Hippocampal formation (tissue), 2 donors: ENCODE measurements at places on chromosomes 5 and 9.

- DNase-seq, result no peak
Measured at GRCh38 chr5:33657804-33658440, 217.2 kb downstream of the TARS1 start.

- DNase-seq, result no peak
Measured at GRCh38 chr5:172418862-172419814, 35.2 kb downstream of the SH3PXD2B start.

GRCh38 chr5:138515556-138516245, 27.3 kb downstream of the ETF1 start:
- no peak for DNase-seq

DNA sequence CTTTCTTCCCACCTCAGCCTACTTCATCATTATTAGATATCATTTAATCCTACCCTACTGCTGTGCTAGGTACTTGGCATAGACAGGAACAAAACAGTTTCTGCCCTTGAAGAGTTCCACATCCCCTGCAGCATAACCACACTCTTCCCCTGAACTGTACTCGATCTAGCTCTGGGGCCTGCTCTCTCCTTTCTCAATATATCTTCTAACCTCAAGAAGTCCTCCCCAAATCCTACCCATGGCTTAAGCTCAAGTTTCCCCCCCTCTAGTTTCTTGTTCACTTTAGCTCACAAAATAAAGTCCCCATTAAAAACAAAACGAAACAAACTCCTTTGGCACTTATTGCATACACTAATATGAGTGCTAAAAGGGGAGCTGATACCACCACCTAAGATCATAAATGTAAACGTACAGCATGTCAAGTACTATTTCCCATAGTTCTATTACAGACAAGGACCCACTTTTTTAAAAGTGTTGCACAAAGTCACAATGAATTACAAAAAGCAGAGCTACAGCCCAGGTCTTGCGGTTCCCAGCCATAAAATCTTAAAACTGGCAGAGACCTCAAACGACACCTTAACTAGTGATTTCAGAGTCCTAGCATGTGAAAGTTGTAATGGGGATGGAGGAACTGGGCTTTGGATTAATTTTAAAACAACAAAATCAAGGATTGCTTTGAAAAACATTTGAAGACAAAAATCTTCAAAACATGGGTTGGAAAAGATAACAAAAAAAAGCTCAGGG, 80.7 kb downstream of the PTPDC1 start:
- no peak for DNase-seq

GRCh38 chr5:87002485-87002884, 265.2 kb upstream of the RASA1 start:
- no peak for DNase-seq

DNA sequence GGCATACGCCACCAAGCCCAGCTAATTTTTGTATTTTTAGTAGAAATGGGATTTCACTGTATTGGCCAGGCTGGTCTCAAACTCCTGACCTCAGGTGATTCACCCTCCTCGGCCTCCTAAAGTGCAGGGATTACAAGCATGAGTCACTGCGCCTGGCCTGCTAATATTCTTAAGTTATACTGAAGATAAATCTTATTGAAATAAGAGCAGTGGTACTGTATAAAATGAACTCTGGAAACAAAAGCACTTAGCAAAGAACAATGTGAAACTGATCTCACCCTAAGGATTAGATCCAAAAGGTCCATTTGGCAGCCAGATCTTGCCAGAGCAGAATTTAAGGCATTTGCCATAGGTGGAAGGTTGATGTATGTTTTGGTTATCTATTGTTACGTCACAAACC, 27.1 kb downstream of the CYSTM1 start:
- no peak for DNase-seq

DNA sequence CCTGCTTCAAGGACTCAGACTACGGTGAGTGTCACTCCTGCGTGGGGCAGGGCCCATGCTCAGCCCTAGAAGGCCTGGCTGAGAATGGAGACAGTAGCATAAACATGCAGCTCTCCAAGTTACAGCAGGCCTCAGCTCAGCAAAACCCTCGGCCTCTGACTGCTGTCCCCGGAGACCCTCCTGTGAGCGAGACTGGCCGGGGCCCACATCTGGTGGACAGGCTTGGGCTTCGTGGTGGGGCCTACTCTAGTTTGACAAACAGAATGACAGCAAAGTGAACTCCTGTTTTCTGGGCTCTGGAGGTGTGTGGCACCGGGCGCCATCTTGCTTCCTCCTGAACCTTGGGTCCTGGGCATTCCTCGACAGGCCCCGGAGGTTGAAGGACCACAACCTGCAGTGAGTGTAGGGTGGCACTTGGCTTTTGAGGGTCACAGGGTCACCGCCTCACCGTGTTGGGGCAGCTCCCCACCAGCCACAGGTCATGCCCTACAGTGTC, 97.5 kb downstream of the PHF2 start:
- DNase-seq, result no peak

DNA sequence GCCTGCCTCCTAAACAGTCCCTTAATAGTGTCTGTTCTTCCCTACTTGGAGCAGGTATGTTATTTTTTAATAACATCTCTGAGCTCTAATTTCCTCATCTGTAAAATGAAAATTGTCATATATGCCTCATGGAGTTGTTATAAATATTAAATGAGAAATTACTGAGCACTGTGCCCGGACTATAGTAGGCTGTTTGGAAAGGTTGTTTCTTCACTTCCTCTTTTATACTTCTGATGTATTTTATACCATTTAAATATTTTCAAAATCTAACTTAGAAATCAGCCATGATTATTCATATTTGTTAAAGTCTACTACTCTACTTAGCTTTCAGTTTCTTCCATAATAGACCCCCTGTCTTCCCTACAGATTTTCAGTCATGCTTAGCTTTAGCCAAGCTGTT, 30.5 kb upstream of the HAPLN1 start:
- no peak for DNase-seq

- DNase-seq, result no peak
Measured at GRCh38 chr9:79615038-79615437, 43.3 kb downstream of the TLE4 start.

GRCh38 chr9:137136261-137136880, 2.6 kb upstream of the GRIN1 start:
- DNase-seq, result no peak

DNA sequence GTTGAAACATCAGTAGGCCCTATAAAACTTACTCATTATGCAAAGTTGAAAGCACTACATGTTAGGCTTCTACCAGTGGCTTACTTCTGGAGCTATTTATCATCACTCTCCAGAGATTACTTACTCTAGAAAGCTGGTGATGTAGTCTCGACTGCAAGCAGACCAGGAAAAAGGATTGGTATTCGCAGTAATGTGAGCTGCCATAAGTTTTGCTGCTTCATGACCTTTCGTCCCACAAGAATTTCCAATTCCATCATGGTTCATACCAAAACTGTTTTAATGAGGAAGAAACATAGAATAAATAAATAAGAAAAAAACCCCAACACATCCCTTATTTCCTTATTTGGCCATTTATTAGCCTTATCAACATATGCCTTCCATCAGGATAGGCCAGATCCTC, 181.9 kb downstream of the ADAMTS6 start:
- no peak for DNase-seq

- no peak for DNase-seq
Measured at GRCh38 chr5:84779186-84779585, 394.5 kb upstream of the EDIL3 start.

DNA sequence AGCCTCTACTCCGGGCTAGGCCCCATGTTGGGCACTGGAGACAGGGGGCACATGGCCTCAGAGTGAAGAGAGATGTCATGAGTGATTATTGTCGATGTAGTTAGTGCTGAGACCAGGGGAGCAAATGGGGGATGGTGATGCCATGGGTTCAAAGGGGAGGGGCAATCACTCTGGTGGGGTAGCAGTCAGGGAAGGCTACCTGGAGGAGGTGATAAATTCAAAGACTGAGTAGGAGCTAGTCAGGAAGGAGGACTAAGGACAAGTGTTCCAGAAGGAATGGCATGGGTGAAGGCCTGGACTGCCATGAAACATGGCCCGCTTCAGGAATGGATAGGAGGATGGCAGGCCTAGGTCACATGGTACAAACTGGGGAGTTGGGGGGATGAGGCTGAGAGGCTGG, 41.6 kb downstream of the C9orf50 start:
- DNase-seq, result no peak

DNA sequence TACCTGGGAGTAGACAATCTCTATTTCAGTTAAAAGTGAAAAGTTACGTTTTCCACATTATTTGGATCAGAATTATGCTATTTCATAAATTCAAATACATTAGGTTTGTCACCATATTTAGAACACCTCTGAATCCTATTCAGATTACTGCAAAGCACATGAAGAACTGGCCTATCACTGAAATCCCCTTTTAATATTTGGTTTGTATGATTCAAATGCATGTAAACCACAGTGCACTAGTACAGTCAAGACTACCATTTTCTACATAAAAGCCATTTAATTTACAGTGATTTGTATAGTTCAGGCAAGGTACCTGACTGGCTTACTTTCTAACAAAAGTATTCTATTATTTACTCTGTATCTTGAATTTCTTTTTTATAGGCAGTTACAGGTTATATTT, 212.5 kb downstream of the MEF2C start:
- DNase-seq, result no peak

- DNase-seq, result no peak
Measured at GRCh38 chr5:68848091-68848490, 245.7 kb upstream of the SLC30A5 start.

DNA sequence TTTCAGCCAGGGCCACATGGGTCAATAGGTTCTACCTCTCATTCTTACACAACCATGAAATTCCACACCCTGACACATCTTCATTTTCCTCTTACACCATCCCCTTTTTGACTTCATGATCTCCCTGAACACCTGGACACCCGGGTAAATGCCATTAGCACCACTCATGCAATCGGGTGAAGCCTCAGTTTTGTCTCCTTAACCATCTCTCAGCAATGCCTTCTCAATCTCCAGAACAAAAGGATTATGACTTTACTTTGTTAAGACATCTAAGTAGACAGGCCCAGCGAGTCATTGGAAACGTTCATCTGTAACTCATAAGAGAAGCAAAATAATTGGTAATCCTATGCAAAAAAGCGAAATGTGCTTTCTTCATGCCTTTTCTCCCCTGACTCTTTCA, 49.9 kb downstream of the ADAMTS12 start:
- DNase-seq, result no peak

GRCh38 chr5:139676951-139677735, 29.0 kb downstream of the CXXC5 start:
- DNase-seq, result peak; percentile 95

GRCh38 chr5:39076101-39076756, 2.0 kb upstream of the RICTOR start:
- DNase-seq, result no peak

DNA sequence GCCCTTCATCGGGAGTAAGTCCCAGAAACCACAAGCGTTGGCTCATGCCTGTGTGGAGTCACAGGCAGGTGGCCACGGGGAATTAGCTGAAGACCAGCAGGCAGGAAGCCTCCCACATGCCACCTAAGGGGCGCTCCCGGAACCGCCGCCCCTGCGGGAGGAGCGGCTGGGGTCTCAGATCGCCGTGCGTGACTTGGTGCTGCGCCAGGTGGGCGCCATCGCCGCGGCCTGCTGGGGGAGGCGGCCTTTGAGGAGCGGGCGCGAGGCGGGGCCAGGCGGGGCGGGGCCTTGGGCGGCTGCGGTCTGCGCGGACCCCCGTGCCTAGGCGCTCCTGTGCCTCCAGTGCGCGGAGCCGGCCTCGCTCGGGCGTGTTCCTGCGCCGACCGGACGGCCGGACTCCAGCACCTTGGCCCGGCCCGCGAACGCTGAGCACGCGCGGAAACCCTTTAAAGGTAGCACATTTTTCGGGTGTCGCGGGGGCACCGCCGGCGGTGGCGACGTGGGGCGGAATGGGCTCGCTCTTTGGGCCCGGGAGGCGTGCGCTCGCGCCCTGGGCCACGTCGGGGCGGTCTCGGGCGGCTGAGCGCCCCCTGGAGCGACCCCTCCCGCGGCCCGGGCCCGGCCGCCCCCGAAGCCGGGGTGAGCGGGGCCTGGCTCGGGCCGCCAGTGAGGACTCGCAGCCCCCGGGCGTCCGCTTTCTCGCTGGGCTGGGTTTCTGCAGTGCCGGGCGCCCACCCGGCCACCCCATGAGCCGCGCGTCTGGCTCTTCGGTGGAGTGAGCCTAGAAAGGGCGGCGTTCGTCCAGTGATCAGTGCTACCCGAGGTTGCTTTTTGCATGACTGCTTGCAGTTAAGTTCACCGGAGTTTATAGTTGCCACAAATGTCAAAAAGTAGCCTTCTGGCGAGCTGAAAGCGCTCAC, 24.5 kb downstream of the LECT2 start:
- DNase-seq, result no peak

GRCh38 chr5:56769875-56770604, 45.3 kb upstream of the MAP3K1 start:
- no peak for DNase-seq

DNA sequence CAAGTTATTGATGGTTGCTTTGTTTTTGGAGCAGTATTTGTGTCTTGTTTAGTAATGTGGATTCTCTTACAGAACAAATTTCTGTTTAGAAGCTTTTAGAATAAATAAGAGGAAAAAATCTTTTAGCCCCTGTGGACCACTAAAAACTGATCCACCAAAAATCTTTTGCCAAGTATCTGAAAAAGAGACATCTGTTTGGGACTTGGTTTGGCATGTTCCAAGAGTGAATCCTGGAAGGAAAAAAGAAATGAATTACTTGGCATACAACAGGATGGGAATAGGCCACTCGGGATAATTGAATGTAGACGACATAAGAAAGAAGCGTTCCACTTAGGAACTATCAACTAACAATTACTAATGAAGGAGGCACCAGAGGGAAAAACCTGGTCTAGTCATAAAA, 1350.1 kb upstream of the C9orf72 start:
- DNase-seq, result no peak

DNA sequence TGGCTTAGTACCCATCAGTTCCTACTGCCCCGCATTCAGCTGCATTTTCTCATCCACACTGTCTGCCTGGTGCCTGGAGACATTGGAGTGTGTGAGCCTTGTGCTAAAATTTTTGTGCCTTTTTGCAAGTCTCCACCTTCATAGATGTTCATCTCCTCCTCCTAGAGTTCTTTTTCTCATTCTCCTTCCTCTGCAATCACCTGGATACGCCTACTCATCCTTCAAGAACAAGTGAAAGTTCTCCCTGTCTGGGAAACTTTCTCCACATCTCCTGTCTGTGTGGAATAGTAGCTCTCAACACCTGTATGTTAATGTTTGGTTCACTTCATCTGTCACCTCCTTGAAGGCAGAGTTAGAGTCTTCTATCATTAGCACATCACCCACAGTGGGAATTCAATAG, 125.7 kb upstream of the FBXL17 start:
- DNase-seq, result no peak

DNA sequence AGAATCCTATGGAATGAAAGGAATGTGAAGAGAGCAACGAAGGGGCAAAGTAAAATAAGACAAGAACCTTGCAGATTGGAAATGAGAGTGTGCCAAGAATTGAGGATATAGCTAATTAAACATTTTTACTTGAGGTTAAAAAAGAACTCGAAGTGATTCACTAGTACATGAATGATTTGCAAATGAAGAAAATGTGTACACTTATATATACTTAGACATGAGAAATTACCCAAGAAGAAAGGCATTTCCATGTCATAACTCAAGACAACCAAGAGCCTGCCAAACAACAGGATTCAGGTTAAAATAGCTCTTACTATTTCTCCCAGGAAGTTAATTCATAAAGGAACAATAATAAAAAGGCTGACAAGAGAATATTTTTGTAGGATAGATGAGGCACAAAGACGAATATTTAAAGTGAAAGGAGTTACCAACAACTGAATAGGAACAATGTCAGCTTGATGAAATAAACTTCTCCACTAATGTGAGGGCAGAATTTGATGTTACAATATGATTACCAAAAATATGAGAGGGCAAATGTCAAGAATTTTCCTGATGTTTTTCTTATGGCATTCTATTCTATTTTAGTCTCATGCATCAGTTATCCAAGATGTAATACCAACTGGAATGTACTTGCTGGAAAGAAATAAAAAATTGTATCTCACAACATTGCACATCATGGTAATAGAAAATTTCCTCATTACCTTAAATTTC, 18.9 kb upstream of the NPR3 start:
- DNase-seq, result no peak
